ENCODE measurements at places on chromosomes 1 and 21.

- no peak for DNase-seq
Observed at GRCh38 chr1:50270926-50271325, 152.3 kb downstream of the DMRTA2 start.

GRCh38 chr1:186093437-186093836, 281.6 kb downstream of the TPR start:
- DNase-seq = no peak

- peak; percentile 67 for DNase-seq
Observed at GRCh38 chr1:112735752-112736151, 20.6 kb upstream of the PPM1J start.

DNA sequence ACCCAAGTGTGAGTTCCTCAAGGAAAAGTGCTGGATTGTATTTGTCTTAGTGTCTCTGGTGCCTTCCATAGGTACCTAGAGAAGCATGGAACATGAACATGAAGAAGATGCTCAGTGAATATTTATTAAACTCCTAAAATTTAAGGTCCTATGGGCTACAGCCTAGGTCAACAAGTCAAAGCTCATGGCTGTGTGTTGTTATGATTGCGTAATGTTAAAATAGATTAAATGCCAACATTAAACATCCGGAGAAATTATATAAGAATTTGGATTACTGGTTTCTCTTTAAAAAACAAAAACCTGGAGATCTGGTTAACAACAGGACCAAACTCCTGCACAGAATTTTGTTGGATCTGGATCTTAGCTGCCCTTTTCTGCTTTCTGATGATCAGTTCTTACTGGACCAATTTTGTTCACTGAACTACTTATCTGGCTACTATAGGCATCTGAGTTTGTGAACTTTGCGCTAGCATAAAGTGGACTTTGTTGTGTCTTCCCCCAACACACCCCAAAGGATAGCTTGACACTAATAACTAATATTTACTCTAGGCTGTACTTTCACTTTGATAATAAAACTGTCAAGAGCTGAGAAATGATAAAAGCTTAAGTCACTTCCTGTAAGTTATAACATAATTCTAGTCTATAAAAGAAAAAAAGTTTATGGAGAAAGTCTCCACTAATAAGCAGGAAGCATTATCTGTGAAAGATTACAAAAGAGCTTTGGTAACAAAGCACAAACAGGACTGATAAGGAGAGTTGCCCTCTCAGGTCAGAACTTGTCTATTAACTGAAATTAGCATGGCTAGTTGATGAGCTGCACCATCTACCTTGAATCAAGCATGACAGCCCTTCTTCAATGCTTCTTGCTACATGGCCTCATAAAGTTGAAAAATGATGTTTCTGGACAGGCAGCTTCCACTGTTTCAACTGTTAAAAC, 20.7 kb downstream of the F5 start:
- no peak for DNase-seq

DNA sequence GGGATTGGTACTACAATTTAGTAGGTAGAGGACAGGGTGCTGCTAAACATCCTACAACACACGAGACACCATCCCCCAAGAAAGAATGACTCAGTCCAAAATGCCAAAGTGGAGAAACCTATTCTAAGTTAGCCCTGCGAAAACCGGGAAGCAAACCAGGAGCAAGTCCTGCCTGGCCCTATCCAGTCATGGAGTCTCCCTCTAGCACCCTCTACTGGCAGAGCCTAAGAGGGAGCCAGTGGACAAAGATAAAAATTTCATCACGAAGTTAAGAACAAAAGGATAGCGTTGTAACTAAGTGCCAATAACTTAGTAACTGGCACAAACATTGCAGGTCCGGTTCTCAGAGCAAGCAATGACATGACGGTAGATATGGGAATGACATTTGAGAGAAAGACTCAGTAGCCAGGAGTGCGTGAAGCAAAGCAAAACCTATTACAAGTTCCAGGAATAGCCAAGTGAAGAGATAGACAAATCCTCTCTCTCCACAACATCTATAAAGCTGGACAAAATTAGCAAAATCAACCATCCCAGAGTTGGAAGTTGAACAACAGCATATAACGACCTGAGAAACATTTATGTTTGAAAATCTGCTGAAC, 383.5 kb downstream of the OMA1 start:
- no peak for DNase-seq

DNA sequence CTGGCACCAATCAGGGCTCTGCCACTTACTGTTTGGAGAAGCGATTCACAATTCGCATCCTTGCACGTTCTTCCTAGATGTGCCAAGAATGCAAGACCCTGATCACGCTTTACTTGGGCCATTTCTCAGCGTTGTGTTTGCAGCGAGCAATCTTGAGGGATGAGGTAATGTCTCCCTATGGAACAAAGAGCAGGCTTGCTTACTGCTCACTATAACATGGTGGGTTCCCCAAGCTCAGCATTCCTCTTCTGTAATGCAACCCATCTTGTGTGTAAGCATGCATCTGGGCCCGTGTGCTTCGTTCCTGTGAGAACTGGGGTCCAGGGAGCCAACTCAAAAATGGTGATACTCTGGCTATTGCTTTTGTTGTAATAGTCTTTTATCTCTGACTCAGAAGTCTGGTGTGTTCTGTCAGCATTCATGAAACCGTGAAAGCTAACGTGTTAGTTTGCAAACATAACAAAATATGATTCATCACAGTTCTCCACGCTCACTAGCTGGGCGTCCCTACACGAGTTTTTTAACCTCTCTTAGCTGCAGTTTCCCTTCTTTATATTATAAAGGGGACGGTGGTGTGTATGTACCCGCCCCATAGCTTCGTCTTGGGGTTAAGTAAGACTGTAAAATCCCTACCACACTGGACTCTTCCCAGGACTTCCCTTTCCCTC, 33.3 kb downstream of the DNTTIP2 start:
- peak; percentile 77 for DNase-seq

- no peak for DNase-seq
Observed at GRCh38 chr1:15426492-15427279, 11.6 kb upstream of the CTRC start.

DNA sequence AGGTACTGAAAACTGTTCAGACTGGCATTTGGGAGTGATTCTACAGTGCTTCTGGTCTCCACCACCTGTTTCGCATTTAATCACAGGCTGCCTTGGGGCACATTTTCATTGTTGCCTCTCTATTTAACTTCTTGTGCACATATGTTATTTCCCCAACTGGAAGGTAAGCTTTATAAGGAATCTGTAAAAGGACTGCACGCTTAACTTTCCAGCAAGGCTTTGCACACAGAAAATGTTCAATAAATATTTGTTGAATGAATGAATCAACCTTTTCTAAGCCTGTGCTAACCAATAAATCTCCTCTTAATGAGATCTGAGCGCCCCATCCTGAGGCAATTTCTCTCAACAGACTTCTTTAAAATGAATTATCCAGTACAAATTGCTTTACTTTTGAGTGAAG, 84.3 kb upstream of the ARHGAP29 start:
- DNase-seq = no peak

GRCh38 chr1:152942161-152942560, 4.8 kb upstream of the SPRR5 start:
- no peak for DNase-seq

DNA sequence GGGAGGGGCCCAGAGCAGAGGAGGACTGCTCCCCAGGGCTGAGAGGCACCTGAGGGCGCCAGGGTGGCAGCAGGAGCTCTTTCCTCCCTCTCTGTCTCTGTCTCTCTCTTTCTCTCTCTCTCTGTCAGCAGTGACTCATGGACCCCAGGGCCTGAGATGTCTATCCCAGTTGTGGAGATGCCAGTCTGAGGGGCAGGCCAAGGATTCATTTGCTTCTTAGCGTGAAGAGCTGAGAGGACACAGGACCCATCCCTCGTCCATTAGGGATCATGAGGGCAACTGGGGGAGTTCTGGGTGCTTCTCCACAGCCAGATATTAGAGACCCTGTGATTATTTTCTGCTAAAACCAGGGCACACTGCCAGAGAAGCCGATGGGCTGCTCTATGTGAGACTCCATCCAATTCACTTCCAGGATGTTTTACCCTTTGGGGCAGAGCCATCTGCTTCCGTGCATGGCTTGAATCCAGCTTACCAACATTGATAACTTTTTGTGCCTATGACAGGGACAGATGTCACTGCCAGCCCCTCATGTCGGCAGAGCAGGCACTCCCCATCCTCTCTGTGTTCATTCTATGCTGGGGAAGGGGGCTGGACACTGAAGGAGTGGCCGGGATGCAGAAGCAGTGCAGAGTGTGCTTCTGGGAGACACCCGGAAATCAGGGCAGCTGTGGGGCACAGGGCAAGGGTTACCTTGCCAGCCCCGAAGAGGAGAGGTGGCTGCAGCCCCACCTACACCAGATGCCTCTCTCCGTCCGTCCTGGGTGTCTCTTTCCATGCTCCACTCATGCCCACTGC, 4.1 kb upstream of the PCBP3 start:
- DNase-seq = no peak

DNA sequence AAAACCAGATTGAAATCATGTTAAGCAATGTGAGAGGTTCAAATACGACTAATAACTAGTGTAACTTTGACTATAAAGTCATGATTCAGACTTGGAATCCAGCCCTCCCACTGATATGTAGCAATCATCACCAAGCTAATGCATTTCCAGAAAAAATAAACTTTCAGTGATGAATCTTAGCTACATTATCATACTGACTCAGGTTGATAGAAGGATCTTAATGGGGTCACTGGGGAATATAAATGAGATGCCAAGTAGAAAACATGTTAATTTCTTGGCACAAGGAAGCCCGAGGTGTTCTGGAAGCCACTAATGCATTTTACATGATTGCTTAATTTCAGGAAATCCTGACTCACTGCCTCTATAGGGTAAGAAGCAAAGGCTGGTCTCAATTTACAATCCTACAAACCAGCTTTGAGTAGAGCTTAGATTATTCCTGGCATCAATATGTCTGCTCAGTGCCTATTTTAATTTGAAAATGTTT, 67.7 kb downstream of the SELENOF start:
- DNase-seq = peak; percentile 21

GRCh38 chr1:199861020-199861795, 166.3 kb upstream of the NR5A2 start:
- no peak for DNase-seq

- DNase-seq = no peak
Observed at GRCh38 chr1:100794748-100795645, 75.5 kb downstream of the VCAM1 start.

GRCh38 chr1:99540744-99541143, 105.2 kb upstream of the PALMD start:
- no peak for DNase-seq

- no peak for DNase-seq
Observed at GRCh38 chr1:45987204-45987603, 145.2 kb downstream of the PIK3R3 start.

DNA sequence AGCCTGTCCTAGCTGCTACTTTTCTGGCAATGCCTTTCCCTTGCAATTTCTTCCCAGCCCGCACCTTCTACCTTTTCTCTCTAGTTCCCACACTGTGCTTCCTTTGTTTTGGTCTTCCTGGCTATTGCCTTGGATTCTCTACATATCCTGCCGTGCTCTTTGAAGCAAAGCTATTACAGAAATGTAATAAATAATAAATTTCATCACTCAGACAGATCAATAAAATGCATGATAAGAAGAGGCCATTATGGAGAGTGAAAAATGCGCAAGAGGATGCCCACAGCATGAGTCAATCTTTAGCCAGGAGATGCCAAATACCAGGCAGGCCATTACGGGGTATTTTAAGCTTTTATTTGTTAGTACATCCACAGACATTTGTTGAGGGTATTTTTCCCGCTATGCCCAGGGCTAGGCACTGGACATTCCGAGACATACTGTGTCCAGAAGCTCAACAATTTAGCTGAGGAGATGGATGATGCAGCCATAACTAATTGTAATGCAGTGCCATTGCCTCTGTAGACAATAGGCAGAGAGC, 163.6 kb downstream of the ST6GALNAC3 start:
- no peak for DNase-seq

- DNase-seq = no peak
Observed at GRCh38 chr1:89604414-89604735, 28.5 kb upstream of the LRRC8C start.
